Upper lobe of left lung (tissue), 6 donors: ENCODE measurements at places on chromosomes 16 and 17. TPM values are rescaled to one million over a fixed set of nuclear protein-coding genes. Genes with fewer than 3 reads are reported as not detected.

DNA sequence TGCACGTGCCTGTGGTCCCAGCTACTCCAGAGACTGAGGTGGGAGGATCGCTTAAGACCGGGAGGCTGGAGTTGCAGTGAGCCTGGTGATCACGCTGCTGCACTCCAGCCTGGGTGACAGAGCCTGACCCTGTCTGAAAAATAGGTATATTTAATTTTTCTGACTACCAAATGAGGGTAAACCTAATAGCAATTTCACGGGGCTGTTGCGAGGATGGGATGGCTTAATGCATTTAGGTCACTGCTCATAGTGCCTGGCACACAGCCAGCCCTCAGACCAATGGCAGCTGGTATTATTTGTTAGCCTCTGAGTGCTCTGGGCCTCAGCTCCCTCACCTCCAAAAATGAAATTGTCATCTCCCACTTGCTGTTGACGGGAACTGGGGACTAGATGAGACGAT lies 5.9 kb upstream of the CDIP1 start:
- no peaks in the 10 kb centered on the region for H3K27me3 ChIP-seq
- H3K36me3 ChIP-seq: no peaks in the 10 kb centered on the region
- H3K4me1 ChIP-seq: no peaks in the 10 kb centered on the region
- DNase-seq: no peak

- H3K27ac ChIP-seq: no peak overlapping the region
- H3K4me1 ChIP-seq: peaks cover 2% of the 10 kb centered on the region
- H3K27me3 ChIP-seq: peaks cover 5% of the 10 kb centered on the region
- H3K36me3 ChIP-seq: peaks cover 3% of the 10 kb centered on the region
- no peak for DNase-seq
Measured at GRCh38 chr16:30005341-30006094, 5.3 kb downstream of the DOC2A start.

GRCh38 chr16:897701-898100 lies 73.1 kb downstream of the LMF1 start:
- H3K27ac ChIP-seq: no peak overlapping the region
- no peaks in the 10 kb centered on the region for H3K36me3 ChIP-seq
- no peaks in the 10 kb centered on the region for H3K4me1 ChIP-seq
- H3K27me3 ChIP-seq: no peaks in the 10 kb centered on the region
- DNase-seq: peak; percentile 63

DNA sequence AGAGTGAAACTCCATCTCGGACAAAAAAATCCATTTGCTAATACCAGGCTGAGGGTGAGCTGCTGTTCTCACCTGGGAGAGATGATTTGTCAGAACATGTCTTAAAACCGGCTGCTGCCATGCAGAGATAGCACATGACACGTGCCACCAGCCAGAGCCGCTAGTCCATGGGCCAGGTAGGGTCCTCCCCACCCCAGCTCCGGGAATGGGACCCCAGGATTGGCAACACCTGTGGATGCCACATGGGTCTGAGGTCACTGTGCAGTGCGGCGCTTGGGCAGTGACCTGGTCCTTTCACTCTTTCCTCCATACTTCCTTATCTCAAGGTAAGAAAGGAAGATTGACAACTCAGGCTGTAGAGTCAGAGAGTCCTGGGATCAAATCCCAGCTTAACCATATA lies 393.3 kb upstream of the TNRC6C start:
- H3K4me3 ChIP-seq: no peak overlapping the region
- H3K4me1 ChIP-seq: no peaks in the 10 kb centered on the region
- H3K27me3 ChIP-seq: no peaks in the 10 kb centered on the region
- DNase-seq: no peak
- no peak overlapping the region for H3K27ac ChIP-seq

DNA sequence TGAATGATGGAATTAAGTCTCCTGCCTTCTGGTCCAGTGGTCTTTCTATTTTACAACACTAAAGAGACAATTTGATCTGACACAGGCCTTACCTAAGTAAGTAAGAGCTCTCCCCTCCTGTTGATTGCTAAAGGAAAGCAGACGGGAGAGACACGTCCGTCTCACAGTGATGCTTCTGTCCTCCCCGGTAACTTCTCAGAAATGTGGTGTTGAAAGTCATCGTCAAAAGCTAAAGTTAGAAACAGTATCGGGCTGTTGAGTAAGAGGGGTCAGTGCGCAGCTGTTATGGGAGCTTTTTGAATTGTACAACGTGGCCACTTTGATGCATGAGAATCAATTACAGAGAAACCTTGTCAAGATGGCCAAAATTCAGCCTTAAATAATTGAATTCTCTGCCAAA lies 1.9 kb upstream of the RBFOX1 start:
- H3K27ac ChIP-seq: no peak overlapping the region
- no peak overlapping the region for H3K4me3 ChIP-seq
- no peaks in the 10 kb centered on the region for H3K4me1 ChIP-seq

DNA sequence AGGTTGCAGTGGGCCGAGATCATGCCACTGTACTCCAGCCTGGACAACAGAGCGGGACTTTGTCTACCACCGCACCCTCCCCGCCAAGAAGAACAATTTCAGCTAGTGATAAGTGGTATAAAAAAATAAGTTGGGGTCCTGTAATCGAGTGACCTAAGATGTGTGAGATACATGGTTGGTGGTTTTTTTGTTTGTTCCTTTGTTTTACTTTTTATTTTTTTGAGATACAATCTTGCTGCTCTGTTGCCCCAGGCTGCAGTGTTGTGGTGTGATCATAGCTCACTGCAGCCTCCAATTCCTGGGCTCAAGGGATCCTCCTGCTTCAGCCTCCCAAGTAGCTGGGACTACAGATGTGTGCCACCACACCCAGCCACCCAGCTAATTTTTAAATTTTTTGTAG lies 58.7 kb downstream of the PITPNC1 start:
- H3K27me3 ChIP-seq: no peaks in the 10 kb centered on the region
- no peaks in the 10 kb centered on the region for H3K36me3 ChIP-seq

DNA sequence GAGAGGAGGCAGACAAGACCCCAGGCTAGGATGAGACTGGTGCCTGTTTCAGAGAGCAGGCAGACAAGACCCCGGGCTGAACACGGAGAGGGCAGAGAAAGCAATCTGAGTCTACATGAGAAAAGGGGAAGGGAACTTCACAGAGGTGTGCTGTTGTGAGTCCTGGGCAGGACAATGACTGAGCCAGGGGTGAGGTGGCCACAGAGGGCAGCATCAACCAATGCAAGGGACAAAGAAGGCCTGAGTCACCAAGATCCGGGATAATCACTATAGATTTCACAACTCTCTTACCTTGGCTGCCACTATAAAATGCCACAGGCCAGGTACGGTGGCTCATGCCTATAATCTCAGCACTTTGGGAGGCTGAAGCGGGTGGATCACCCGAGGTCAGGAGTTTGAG lies 89.0 kb downstream of the SLC39A11 start:
- H3K27me3 ChIP-seq: no peaks in the 10 kb centered on the region
- no peak overlapping the region for H3K4me3 ChIP-seq
- no peak for DNase-seq
- no peak overlapping the region for H3K27ac ChIP-seq

GRCh38 chr16:66370786-66371684 lies 4.5 kb downstream of the CDH5 start:
- peaks cover 2% of the 10 kb centered on the region for H3K4me1 ChIP-seq
- H3K36me3 ChIP-seq: no peaks in the 10 kb centered on the region
- H3K27me3 ChIP-seq: no peaks in the 10 kb centered on the region
- H3K27ac ChIP-seq: peak overlapping the region; percentile 43

GRCh38 chr17:32869345-32870026 lies 7.4 kb downstream of the MYO1D start:
- no peaks in the 10 kb centered on the region for H3K36me3 ChIP-seq
- H3K4me3 ChIP-seq: no peak overlapping the region
- H3K27me3 ChIP-seq: no peaks in the 10 kb centered on the region
- DNase-seq: no peak

- H3K27me3 ChIP-seq: no peaks in the 10 kb centered on the region
- no peak for DNase-seq
- no peaks in the 10 kb centered on the region for H3K36me3 ChIP-seq
Measured at GRCh38 chr16:87880117-87880696, 10.9 kb upstream of the SLC7A5 start.

DNA sequence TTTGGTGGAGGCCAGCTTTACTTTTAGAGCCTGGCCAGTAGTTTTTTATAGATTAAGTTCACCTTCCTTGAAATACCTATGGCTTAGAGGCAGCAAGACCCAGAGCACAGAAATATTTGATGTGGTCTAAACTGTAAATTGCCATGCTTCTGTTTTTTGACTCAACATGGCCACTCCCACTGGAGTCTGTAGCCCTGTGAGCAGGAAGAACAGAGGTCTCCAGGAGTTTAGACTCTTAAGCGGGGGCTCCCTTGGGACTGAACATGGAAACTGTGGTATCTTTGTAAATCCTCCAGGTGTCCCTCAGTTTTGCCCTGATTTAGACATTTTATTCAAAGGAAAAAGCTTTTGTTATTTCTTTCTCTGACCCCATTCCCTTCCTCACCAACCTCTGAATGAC lies 145.6 kb downstream of the FTO start:
- peaks cover 3% of the 10 kb centered on the region for H3K4me1 ChIP-seq
- no peak for DNase-seq
- no peak overlapping the region for H3K4me3 ChIP-seq
- H3K36me3 ChIP-seq: peaks cover 6% of the 10 kb centered on the region

DNA sequence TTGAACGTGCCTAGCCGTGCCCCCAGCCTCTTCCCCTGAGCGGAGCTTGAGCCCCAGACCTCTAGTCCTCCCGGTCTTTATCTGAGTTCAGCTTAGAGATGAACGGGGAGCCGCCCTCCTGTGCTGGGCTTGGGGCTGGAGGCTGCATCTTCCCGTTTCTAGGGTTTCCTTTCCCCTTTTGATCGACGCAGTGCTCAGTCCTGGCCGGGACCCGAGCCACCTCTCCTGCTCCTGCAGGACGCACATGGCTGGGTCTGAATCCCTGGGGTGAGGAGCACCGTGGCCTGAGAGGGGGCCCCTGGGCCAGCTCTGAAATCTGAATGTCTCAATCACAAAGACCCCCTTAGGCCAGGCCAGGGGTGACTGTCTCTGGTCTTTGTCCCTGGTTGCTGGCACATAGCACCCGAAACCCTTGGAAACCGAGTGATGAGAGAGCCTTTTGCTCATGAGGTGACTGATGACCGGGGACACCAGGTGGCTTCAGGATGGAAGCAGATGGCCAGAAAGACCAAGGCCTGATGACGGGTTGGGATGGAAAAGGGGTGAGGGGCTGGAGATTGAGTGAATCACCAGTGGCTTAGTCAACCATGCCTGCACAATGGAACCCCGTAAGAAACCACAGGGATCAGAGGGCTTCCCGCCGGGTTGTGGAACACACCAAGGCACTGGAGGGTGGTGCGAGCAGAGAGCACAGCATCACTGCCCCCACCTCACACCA lies 724 bp downstream of the GAA start:
- peak overlapping the region; percentile 96 for H3K4me3 ChIP-seq
- no peaks in the 10 kb centered on the region for H3K36me3 ChIP-seq
- peaks cover 35% of the 10 kb centered on the region for H3K4me1 ChIP-seq
- H3K27me3 ChIP-seq: no peaks in the 10 kb centered on the region

DNA sequence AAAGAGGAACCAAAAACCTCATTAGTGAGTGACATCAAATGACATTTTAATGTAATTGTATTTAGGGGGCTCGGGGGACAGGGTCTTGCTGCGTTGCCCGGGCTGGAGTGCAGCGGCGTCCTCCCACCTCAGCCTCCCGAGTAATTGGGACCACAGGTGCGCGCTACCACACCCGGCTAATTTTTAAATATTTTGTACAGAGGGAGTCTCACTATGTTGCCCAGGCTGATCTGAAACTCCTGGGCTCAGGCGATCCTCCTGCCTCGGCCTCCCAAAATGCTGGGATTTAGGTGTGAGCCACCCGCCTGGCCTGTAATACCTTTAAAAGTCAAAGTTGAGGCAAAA lies 581 bp downstream of the SNRNP25 start:
- peaks cover 3% of the 10 kb centered on the region for H3K4me1 ChIP-seq
- no peaks in the 10 kb centered on the region for H3K27me3 ChIP-seq
- no peak for DNase-seq
- H3K27ac ChIP-seq: peak overlapping the region; percentile 79
- peaks cover 36% of the 10 kb centered on the region for H3K36me3 ChIP-seq

DNA sequence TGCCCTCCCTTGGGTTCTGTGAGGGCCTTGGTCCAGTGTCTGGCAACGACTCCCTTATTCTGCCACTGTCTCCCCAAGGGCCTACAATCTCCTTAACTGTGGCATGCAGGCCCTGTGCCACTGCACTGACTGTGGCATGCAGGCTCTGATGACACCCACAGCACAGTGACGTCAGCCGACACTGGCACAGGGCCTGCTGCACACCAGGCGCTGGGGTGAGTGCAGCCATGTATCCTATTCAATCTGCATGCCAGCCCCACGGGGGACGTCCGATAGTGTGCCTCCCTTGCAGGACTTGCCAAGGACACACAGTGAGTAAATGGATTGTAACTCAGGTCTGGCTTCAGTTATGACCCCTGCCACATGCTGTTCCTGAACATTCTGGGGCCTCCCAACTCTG lies 39.8 kb upstream of the RASD1 start:
- H3K4me3 ChIP-seq: no peak overlapping the region
- no peaks in the 10 kb centered on the region for H3K27me3 ChIP-seq
- peak; percentile 85 for DNase-seq
- H3K4me1 ChIP-seq: peaks cover 22% of the 10 kb centered on the region

DNA sequence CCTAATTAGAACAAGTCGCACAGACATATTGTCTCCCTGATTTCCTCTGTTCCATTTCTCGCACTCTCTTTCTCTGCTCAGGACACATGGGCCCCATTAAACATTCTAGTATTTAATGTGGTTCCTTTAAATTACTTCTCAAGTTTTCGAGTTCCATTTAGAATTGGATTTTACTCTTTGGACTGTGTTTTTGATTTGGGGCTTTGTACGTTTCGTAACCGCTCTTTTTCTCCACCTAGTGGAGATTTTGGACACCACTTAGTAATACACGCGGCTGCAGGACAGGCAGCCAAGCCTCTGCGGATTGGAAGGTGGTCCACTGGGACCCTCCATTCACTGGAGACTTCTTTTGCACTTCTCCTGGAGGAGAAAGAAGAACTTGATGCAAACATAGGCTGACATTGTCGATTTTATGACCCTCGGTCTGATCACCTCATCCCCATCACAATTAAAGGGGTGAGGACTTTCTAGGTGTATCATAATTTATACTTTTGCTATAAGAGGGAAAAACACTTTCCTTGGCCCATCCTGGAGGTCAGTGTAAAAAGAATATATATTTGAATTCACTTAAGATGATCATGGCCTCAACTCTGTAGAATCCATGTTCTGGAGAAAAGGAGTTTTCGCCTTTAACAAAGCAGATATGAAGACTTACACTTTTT lies 85.7 kb downstream of the NOG start:
- peaks cover 7% of the 10 kb centered on the region for H3K27me3 ChIP-seq
- H3K27ac ChIP-seq: no peak overlapping the region
- peak overlapping the region; percentile 31 for H3K4me3 ChIP-seq

DNA sequence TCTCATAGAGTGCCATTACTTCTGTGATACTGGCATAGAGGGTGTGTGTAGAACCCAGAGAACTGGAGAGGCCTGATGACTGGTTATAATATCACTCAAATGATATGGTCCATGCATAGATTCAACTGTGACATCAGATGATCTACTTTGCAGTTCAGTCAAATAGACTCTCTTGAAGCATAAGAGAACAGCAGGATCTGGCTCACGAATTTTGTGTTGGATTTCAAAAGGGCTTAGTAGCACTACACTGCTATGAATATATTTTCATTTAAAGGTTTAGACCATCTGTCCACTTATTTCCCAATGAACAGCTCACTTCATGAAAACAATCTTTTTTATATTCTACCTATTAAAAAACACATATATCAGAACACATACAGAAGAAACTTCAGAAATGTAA lies 119.7 kb downstream of the KIF2B start:
- H3K27ac ChIP-seq: no peak overlapping the region
- DNase-seq: no peak
- no peak overlapping the region for H3K4me3 ChIP-seq
- H3K4me1 ChIP-seq: no peaks in the 10 kb centered on the region
- H3K27me3 ChIP-seq: no peaks in the 10 kb centered on the region

CRYM gene
- total RNA-seq: 8.9 TPM

KRTAP9-8 gene
- not detected for total RNA-seq

KLHL36 gene
- total RNA-seq: 44.1 TPM

SMG1 gene
- total RNA-seq: 58.1 TPM

SLC6A4 gene
- 20.2 TPM for total RNA-seq

PMFBP1 gene
- 0.64 TPM for total RNA-seq

AANAT gene
- not detected for total RNA-seq

SLC47A1 gene
- 20.8 TPM for total RNA-seq
